ENCODE measurements at places on chromosomes 12 and 14.
A peak's percentile ranks its signal among the peaks of the same experiment; 100 is the strongest.

- no peak for DNase-seq
Observed at GRCh38 chr12:107429006-107429705, 256.4 kb upstream of the PWP1 start.

DNA sequence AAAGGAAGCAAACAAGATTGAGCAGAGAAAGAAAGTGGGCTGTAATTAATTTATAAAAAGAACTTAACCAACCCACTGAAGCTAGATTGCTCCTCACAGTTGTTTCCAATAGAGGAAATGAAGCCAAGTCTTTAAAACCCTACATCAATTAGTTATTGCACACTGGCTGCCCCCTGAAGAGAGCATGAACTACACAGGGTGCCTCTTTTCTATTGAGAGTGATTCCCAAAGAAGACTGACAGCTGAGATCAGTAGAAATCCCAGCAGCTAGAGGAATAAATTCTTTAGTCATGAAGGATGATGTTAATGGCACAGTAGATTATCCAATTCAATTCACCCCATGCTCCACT, 8.6 kb upstream of the USP15 start:
- DNase-seq = no peak

- no peak for DNase-seq
Observed at GRCh38 chr14:31994391-31995033, 82.6 kb upstream of the ARHGAP5 start.

DNA sequence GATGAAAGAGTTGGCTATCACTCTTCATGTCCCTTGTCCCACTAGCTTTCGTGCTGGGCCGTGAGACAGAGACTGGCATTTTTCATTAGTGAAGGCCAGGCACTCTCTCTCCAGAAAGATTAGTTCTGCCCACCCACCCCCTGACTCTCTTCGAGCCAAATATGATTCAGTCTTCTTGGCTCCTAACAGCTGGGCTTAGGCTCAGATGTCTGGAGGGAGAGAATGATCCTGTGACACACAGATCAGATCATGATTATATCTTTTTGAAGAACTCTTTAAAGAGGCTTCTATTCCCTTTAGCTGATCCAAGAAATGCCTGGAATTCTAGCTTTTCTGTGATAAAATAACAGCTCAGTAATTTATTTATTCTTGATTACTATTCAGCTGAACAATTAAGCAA, 5.2 kb upstream of the GNG2 start:
- no peak for DNase-seq

- DNase-seq = peak; percentile 6
Observed at GRCh38 chr14:36094963-36095362, 81.6 kb downstream of the PTCSC3 start.
